Stomach (tissue), 19 donors: ENCODE measurements at places on chromosomes 7 and 10. TPM values are rescaled to one million over a fixed set of nuclear protein-coding genes. Genes with fewer than 3 reads are reported as not detected.

The ACHE gene
- total RNA-seq: 2.4 TPM

The PRSS37 gene
- not detected for total RNA-seq

The CHST3 gene
- total RNA-seq: 16.7 TPM

The GDF2 gene
- total RNA-seq: not detected

The ANKRD61 gene
- total RNA-seq: 4.1 TPM

The PNLIPRP2 gene
- total RNA-seq: 4.1 TPM

The FGFR2 gene
- 17.1 TPM for total RNA-seq

The UMAD1 gene
- 22.2 TPM for total RNA-seq

The VIPR2 gene
- total RNA-seq: 3.5 TPM

The ELFN1 gene
- total RNA-seq: not detected

The SPDYE2B gene
- not detected for total RNA-seq

The SRGN gene
- 82.3 TPM for total RNA-seq

The ABCC2 gene
- total RNA-seq: 0.45 TPM

The TMEM270 gene
- total RNA-seq: not detected

The CLDN12 gene
- total RNA-seq: 26.6 TPM

The SEPHS1 gene
- 20.3 TPM for total RNA-seq

The ACSL5 gene
- 14.3 TPM for total RNA-seq

The CCL24 gene
- total RNA-seq: not detected

The RPEL1 gene
- not detected for total RNA-seq

The CALD1 gene
- total RNA-seq: 300 TPM

The SCRN1 gene
- 37.1 TPM for total RNA-seq

The TMEM176B gene
- total RNA-seq: 93.6 TPM

The PTPRN2 gene
- 136 TPM for total RNA-seq

The C1QL3 gene
- total RNA-seq: not detected

The NRCAM gene
- 8.8 TPM for total RNA-seq

The RNF148 gene
- not detected for total RNA-seq

The MUC12 gene
- not detected for total RNA-seq

The KCP gene
- not detected for total RNA-seq

The TMEM106B gene
- 5.8 TPM for total RNA-seq

The ITGA8 gene
- 1.7 TPM for total RNA-seq

The RTKN2 gene
- total RNA-seq: 0.58 TPM

The IL2RA gene
- total RNA-seq: 0.45 TPM

The GIMAP6 gene
- total RNA-seq: 18.4 TPM

The LUC7L2 gene
- total RNA-seq: 93.7 TPM

The MCM10 gene
- total RNA-seq: 2.3 TPM

The PILRA gene
- total RNA-seq: not detected

The NOM1 gene
- total RNA-seq: 36.7 TPM

The CYP2C19 gene
- total RNA-seq: 135 TPM

The FAM221A gene
- 30.3 TPM for total RNA-seq

The CHRM2 gene
- total RNA-seq: 4.1 TPM

The NME8 gene
- total RNA-seq: not detected

The SPDYE2 gene
- not detected for total RNA-seq

The LRRD1 gene
- total RNA-seq: 1.8 TPM

The TEX47 gene
- total RNA-seq: not detected

The IFIT2 gene
- total RNA-seq: not detected

The GLI3 gene
- total RNA-seq: 7.0 TPM

The ZNF425 gene
- 2.5 TPM for total RNA-seq

The RBP4 gene
- total RNA-seq: 0.58 TPM

The OR13A1 gene
- not detected for total RNA-seq

The NCF1 gene
- total RNA-seq: not detected

The HOXA3 gene
- 0.89 TPM for total RNA-seq

The CHST12 gene
- 1.7 TPM for total RNA-seq

The ECHDC3 gene
- 67.5 TPM for total RNA-seq

The NYAP1 gene
- total RNA-seq: 0.73 TPM

The GNAT3 gene
- not detected for total RNA-seq

The UTF1 gene
- total RNA-seq: not detected

The FGFBP3 gene
- not detected for total RNA-seq

The HOXA1 gene
- total RNA-seq: 0.55 TPM
